ENCODE measurements at places on chromosomes 1 and 21. TPM values are rescaled to one million over a fixed set of nuclear protein-coding genes. Genes with fewer than 3 reads are reported as not detected.

The MFAP2 gene
- total RNA-seq: 12.9 TPM

The PKN2 gene
- 74.1 TPM for total RNA-seq

DNA sequence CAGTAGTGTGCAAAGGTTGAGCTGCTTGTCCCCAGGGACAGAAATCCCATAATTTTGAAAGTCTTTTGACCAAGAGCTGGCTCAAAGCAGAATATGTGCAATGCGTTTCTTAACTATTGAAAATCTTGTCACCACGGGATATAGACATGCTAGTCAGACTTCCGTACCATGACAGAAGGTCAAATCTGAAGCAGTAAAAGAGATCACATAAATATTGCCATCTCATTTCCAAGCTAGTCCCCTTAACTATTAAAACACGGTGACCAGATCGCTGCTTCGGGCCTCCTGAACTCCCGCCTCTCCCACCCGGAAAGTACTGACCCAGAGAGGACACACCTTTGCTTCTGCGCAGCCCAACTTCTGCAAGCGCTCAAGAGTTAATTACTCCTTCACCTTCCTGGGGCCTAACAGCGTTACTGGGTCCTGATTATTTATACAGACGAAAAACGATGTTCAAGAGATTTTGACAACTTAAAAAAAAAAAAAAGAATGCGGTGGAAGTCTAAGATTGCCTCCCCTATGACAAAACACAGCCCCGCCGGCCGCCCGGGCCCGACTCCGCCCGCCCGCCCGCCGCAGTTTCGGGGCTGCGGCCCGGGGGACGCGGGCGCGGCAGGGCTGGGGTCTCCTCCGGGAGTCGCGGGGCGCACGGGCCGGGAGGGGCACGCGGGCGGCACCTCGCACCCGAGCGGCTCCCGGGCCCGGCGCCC is 692 bp downstream of the SORT1 start:
- peaks cover 18% of the 10 kb centered on the region for H3K4me1 ChIP-seq
- peaks cover 4% of the 10 kb centered on the region for H3K36me3 ChIP-seq
- no peak for DNase-seq

DNA sequence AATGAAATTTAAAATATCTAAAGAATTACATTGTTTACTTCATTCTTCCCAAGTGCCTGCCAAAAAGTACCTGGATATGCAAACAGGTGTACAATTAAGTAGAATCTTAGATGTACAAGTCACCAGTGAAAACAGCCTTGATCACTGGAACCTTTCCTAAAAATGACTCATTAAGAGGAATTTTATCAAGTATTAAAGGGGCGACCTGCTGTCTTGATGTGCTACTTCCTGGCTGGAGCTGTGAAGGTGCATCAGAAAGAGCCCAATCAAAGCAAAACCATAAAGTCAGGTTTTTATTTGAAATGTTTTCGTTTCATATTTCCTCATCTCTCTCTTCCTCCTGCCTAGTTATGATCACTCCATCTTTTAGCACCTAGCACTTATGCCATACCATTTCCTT is 33.4 kb downstream of the IFI44 start:
- no peak overlapping the region for H3K27ac ChIP-seq
- H3K4me3 ChIP-seq: no peak overlapping the region
- H3K36me3 ChIP-seq: no peaks in the 10 kb centered on the region
- H3K27me3 ChIP-seq: no peaks in the 10 kb centered on the region
- no peak for DNase-seq
- no peaks in the 10 kb centered on the region for H3K4me1 ChIP-seq

- H3K4me1 ChIP-seq: no peaks in the 10 kb centered on the region
- no peak overlapping the region for H3K27ac ChIP-seq
- H3K36me3 ChIP-seq: no peaks in the 10 kb centered on the region
- no peaks in the 10 kb centered on the region for H3K27me3 ChIP-seq
- DNase-seq: no peak
Measured at GRCh38 chr1:66834926-66835325, 33.9 kb upstream of the INSL5 start.

- H3K36me3 ChIP-seq: no peaks in the 10 kb centered on the region
- no peak overlapping the region for H3K4me3 ChIP-seq
- no peaks in the 10 kb centered on the region for H3K4me1 ChIP-seq
- H3K27ac ChIP-seq: no peak overlapping the region
Measured at GRCh38 chr1:60222360-60223115, 149.0 kb upstream of the C1orf87 start.

DNA sequence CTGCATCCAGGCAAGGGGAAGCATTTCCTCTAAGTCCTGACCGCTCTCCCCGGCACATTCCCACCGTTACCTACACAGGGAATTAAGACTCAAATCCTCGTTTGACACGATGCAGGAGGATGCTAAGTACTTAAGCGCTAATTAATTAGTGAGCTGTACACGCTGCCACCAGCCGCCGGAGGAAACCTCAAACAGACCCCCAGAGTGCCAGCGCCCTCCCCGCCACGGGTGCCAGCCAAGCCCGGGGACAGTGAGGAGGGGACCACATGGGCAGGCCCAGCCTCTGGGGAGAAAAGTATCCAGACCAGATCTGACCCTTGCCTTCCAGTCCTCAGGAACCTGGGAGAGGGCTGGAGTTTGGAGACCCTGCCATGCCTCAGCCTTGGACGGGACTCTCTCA is 17.4 kb upstream of the CASZ1 start:
- H3K27me3 ChIP-seq: no peaks in the 10 kb centered on the region
- no peaks in the 10 kb centered on the region for H3K4me1 ChIP-seq
- H3K36me3 ChIP-seq: no peaks in the 10 kb centered on the region

The RIMS3 gene
- total RNA-seq: 5.7 TPM

All from Panc1 (cell line).